Activated T-helper 1 cell treated with Interleukin-2 at 50 U/mL for 16 hours (primary cell): ENCODE measurements at places on chromosomes 1 and 21.

DNA sequence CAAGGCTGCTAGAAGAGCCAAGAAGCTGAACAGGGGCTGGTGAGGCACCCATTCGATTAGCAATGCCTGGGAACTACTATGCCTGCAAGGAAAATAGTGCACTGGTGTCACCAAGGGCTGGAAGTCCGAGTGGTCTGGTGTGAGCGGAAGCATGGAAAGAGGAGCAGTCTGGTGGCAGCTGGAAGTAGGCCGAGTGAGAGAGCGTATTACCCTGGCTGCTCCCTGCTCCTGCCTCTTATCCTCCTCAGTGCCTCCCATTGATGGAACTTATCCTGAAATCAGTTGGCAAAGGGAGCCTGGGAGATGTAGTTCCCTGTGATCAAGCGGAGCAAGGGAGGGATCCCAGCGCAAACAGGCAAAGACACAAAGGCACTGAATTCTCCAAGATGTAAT lies 9.6 kb downstream of the SMAP2 start:
- no peak for DNase-seq

DNA sequence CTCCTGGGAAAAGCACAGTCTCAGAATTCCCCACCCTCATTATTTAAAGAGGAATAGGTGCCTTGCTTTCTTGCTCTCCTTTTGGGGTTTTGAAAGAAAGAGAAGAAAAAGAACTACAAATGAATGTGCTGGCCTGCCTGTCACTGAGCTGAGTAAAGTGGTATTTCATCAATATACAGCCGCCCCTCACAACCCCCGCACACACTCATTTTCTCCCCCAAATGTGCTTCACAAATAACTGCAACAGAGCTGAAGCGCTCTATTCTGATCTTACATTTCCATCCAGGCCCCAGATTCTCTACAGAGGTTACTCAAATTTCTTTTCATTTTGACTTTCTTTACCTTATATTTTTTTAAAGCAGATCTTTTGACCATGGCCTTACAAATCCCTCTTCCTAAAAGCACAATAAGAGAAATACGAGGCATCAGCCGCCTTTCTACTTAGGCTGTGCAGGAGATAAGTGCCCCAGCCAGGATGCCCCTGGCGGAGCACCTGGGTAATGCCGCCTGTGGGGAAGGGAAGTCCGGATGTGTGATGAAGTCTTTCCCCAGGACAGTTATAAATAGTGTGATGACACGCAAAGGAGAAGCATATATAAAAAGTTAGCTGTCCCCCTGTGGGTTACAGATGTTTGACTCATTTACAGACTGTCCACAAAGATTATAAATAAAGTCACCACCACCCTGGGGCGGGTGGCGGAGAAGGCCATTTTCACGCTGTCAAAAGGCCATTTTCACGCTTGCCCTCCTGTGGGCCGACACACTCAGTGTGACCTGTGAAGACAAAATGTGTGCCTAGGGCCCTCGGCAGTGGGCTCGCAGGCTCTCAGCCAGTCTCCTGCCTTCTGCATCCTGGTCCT lies 6.5 kb downstream of the KCNN3 start:
- DNase-seq: no peak

DNA sequence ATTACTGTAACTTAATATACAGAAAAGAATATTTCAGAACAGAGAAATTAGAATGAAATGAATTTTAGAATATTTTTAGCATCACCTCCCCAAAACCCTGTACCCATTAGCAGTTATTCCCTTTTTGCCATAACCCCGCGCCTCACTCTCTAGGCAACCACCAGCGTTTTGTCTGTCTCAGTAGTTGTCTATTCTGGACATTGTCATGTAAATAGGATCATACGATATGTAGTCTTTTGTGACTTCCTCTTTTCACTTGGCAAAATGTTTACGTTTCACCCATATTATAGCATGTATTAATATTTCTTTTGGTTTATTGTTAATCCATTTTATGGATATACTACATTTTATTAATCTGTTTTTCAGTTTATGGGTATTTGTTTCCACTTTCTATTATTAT lies 24.9 kb downstream of the SOAT1 start:
- DNase-seq: no peak

DNA sequence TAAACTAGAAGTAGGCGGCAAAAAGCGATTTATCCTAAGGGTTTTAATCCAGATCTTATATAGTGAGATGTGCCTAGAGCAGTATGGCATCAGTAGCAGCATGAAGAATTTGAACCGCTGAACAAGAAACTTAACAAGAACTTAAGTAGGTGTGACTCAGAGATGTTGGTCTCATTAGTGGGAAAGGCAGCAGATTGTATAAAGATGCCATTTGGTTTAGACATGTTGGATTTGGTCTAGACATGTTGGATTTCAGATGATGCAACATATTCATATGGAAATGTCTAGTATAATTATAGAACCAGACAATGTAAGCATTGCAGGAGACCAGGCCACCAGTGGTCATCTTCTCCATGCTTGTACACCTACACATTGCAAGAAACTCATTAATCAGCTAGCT lies 42.1 kb upstream of the ZP4 start:
- no peak for DNase-seq
